ENCODE measurements at places on chromosomes 1 and 21.

- no peak for DNase-seq
Observed at GRCh38 chr1:67802565-67802964, 30.7 kb downstream of the GNG12 start.

DNA sequence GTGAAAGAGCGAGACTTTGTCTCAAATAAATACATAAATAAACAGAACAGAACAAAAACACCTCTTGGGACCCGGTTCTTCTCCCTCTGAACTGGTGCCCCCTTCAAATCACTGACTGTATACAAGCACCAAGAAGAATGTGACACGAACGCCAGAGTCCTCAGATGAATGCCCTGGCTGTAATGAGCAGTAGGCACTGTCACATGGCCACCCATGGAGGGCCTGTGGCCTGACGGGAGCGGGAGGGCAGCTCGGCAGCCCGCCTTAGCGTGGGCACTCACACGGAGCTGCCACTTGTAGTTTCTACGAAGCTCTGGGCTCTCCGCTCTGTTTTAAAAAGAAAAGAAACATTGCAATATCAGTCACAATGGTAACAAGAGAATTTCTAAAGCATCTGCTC, 146.0 kb downstream of the PEX14 start:
- DNase-seq, result no peak

DNA sequence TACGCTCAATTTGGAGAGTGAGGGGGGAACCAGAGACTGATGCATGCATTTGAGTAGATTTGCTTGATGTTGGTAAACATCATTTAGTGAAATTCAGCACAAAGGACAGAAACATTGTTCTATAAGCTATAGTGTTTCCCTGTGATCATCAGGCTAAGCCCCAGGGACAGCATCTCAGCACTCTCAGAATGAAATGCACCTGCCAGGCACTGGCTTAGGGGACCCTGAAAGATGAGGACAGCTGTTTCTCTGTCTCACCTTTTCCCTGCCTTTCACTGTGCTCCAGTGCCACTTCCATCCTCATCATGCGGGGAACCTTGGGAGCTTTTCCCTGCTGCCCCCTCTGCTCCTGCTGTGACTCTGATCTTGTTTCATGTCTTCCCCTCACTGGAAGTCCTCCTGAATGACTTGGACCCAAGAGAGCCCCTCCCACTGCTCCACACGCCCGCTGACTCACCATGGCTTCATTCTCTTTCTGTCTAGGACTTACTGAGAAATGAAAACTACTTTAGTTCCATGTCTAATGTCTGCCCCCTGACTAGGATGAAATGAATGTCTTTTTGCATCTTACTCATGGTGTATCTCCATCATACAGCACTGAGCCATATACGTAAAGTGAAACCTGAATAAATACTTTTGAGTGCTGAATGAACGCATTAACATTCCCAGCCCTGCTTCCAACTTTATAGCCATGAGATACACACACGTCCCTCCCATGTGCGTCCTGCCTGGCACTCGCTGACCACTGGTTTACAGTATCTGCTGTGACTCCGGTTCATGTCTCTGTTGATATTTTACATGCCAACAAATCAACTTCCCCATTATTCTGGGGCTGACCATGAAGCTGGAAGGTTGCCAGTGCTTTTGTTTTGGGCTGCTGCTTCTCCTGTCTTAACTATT, 182.0 kb downstream of the PCP4 start:
- no peak for DNase-seq

DNA sequence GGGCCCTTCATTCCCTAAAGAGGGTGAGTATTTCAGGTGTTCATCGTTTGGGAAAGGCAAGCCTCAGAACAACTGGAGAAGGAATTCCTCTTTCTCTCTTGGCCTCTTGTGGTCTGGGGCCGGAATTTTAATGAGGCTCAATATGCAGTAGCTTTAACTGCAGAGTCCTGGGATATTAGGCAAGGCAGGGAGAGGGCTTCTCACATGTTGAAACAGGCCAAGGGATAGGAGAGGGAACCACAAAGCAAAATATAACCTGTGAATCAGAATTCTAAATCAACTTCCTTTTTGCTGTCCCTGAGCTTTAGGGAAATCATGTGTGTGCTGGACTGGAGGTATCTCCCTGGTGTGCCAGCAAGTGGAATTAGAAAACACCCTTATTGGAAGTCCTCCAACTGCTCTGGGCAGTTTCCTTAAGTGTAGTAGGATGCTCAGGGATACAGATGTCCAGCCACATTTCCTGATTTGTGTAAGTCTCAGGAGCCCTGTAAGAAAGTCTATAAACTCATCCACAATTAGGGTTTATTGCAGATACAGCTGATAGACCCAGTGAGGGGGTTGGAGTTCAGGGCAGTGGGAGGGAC, 215.8 kb upstream of the ZRANB2 start:
- no peak for DNase-seq

DNA sequence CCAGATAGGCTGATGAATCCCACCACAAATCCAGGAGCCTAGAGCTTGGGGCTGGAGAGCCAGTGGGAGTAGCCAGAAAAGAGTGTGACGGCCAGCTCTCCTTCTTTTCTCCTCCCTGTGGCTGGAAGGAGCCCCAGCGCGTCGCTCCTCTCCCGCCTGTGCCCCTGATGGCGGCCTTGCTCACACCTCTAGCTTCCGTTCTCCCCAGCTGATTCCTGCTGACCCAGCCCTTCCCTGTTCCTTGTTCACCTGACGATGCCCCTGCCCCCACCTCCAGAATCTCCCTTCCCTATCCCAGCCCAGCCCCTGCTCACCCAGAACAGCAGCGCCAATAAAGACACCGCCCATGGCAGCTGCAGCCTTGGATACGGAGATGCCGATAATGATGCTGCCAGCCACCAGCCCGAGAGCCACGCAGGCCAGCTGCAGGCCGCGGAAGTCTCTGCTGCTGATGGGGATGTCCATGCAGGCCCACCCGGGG, 656 bp downstream of the KNCN start:
- no peak for DNase-seq

DNA sequence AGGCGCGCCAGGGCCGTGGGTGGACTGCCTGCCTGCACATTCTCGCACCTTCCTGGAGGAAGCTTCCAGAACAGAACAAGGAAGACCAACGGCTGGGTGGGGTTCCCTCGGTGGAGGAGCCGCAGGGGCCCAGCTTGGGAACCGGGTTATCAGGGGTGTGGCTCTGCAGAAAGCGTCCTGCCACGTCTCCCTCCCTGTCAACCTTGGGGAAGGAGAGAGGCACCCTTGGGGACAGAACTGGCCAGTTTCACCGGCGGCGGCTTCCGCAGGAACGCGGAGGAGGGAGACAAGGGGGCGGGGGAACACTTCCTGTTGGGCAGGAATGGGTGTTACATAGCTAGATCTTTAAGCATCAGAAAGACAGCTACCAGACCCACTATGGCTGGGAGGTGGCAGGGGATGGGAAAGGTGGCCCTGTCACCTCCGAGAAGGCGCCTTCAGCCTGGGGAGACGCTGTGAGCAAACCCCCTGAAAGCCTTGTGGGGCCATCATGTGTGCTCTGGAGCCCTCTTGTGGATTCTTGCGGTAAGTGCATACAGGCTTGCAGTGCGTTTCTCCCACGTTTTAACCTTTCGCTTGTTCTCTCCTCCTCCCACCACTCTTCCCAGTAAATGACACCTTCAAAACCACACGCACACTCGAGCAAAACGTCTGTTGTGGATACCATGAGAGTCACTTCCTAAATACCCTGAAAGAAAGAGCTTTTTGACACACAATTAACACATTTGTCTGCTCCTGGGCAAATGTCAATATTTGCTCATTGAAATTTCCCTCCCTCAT, 3.8 kb upstream of the PLEKHA6 start:
- peak; percentile 83 for DNase-seq

GRCh38 chr1:157119448-157119847, 18.7 kb downstream of the ETV3 start:
- no peak for DNase-seq

DNA sequence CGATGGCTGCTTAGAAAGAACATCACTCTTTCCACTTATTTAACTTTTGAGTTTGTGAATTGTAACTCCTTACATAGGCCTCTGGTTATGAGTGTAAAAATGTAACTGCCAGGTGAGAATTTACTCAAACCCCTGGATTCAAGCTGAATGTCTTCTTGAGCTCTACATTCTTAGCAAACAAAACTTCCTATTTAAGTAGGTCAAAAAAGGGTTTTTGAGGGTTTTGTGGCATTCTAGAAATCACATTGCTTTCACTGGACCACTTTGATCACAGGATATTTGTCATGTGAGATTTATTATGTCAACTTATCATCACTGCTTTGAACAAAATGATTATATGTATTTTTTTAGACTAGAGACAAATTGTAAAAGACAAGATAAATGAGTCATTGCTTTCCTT, 5.7 kb downstream of the IL23R start:
- DNase-seq, result no peak

DNA sequence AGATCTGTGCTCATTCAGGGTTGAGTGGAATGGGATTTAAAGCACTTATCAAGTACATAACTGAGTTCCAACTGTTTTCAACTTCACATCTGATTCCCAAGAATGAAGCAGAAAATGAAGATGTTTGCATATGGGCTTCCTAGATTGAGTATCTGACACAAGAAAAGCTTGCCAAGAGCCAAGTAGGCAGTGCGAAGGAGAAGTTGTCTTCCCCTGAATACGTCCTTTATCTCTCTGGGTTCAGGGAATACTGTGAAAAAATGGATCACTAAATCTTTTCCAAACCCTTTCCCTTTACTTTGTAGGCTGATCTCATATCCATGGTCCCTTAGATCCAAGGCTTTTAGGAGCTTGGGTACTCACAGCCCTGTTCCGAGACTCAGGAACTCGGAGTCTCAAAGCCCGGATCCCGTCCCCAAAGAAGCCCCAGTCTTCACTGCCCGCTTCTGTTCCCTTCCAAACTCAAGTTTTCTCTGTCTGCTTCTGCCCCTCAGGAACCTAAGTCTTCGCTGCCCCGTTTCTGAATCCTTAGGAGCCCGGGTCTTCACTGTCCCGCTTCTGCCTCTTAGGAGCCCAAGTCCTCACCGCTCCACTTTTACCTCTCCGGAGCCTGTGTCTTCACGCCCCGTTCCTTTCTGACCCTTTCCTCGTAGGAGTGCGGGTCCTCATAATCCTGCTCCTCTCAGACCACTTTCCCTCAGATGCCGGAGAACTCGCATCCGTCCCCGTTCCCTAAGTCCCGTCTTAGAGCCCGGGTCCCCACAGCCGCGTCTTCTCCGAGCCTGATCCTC, 616 bp downstream of the TAF12 start:
- peak; percentile 40 for DNase-seq

DNA sequence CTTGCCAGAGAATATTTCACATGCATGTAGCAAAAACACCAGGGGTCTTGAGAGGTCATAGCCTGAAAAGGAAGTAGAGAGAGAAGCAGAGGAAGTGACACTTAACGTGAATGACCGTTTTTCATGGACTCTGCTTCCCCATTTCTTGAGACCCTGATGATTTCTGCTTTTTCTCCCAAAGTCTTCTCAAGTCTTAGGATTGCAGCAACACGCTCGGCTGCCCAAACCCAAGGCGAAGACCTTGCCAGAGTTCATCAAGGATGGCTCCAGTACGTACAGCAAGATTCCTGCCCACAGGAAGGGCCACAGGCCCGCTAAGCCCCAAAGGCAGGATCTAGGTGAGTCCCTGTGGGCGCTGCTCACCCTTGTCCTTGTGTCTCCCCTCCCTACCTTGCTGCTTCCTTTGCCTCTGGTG, 12.8 kb downstream of the THEMIS2 start:
- DNase-seq, result no peak

DNA sequence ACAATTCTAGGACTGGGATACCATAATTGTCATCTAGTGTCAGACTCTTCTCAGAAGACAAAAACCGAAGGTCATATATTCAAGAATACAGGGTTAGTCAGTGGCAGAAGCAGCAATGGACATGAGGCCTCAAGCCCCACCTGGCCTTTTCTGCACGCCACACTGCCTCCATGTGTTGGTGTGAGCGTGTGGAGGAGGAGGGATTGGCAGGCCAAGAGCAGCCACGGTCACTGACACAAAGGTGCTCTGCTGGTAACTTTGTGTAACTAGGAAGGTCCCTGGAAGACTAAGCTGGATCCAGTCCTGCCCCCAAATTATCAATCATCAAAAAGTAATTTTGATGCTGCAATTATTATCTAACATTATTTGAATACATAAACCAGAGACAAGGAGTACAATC, 34.9 kb downstream of the HSF2BP start:
- no peak for DNase-seq

GRCh38 chr1:180170546-180171151, 16.0 kb downstream of the QSOX1 start:
- no peak for DNase-seq

GRCh38 chr1:18535391-18536210, 54.9 kb downstream of the KLHDC7A start:
- no peak for DNase-seq

DNA sequence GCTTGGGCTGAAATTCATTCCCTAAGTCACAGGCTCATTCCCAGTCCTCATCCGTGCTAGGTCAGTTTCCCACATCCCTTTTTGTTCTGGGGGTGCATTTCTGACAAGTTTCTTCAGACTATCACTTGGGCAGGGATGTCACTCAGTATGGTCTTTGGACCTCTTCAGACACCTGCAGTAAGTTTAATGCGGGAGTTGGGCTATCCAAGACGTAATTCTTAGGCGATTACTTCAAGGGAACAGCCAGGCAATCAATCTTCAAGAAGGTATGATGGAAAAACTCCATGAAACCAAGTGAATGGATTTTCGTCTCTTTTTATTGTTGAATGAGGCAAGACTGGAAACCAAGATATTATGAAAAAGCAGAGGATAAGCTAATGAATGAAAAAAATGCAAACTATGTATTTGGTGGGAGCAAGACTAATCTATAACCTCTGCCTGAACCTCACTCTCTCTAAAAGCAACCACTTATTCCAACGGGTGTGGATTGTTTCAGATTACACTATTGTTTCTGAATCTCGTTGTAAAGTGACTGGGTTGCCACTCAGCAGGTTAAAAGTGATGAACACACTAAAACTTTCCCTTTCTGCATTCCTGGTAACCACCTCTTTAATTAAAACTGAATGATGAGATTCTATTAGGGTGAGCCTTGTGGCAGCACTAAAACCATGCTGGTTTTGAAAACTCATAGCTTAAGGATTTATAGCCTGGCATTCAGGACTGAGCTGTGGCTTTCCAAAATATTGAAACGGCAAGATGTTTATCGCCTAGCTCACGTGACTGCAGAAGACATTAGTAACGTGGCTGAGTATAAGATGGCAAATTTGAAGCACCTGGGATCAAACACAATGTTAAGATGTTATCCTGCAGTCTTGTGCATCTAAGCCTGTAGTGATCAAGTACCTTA, 1.1 kb downstream of the RASAL2 start:
- DNase-seq, result peak; percentile 25

- DNase-seq, result no peak
Observed at GRCh38 chr1:41380979-41381691, 19.9 kb downstream of the FOXO6 start.

DNA sequence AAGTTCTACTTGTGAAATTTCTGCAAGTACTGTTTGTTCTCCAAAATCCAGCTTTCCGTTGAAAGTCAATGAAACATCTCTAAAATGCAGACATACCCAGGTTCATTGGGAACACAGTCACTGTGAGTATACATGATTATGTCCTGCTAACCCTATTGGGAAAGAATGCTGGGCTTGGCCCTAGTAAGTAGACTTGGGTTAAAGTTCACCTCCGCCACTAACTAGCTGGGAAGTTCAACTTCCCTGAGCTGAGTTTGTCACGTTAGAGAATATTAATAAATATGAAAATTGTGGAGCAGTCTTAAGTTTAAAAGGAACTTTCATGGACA, 10.5 kb upstream of the PGD start:
- DNase-seq, result no peak

Measured in GM13977 (cell line).